Trophoblast cell (in vitro differentiated cells and primary cell): ENCODE measurements at places on chromosomes 1 and 21.

DNA sequence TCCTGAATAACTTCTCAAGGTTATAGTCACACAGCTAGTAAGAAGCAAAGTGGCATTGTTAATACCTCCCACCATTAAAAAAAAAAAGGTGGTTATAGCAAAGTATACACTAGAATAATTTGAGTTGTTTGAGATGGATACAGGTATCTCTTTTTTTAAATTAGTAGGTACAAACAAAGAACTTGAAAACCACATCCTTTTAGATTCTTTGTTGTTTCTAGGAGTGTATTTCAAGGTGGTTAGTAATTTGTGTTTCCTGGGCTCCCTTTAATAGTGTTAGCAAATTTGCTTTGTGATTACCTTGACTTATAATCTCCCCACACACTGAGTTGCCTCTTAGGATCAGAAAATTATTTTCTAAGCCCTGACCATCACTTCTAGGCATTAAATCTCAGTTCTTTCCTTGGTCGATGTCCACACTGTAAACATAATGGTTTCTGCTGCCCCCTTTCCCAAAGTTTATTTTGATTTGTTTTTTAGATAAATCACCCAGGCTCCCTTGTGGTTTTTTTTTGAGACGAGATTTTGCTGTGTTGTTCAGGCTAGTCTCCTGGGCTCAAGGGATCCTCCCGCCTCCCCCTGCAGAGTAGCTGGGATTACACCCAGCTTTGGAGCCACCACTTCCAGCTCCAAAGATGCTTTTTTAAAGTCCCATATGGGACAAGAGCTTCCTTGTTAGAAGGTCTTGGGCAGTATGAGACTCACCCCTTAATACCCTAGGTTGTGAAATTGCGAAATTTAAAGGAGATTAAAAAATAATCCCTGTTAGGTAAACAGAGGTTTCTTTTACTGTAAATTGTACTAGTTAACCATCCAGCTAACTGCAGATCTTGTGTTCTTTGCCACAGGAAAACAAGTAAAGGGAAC, 6.2 kb downstream of the AKIRIN1 start:
- DNase-seq = no peak

- DNase-seq = peak; percentile 73
Observed at GRCh38 chr1:15849775-15850324, 2.3 kb downstream of the SPEN start.

DNA sequence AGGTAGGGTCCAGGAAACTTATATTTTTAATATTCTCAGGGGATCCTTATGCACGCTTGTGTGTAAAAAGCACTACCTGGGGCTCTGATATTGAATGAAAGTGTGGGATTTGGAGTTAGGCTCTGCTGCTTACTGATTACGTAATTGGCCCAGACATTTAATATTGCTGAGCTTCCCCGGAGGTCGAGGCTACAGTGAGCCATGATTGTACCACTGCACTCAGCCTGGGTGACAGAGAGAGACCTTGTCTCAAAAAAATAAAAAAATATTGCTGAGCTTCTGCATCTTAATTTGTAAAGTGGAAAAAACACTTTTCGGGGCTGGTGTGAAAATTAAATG, 62.2 kb upstream of the KIF26B start:
- no peak for DNase-seq

GRCh38 chr1:118185084-118185832, at the start of gene SPAG17:
SPAG17 (minus strand) TSS chr1:118185228; CDS start chr1:118185157, 71 bp downstream.
- peak; percentile 92 for DNase-seq

GRCh38 chr1:186112280-186112679, 262.8 kb downstream of the TPR start:
- no peak for DNase-seq

DNA sequence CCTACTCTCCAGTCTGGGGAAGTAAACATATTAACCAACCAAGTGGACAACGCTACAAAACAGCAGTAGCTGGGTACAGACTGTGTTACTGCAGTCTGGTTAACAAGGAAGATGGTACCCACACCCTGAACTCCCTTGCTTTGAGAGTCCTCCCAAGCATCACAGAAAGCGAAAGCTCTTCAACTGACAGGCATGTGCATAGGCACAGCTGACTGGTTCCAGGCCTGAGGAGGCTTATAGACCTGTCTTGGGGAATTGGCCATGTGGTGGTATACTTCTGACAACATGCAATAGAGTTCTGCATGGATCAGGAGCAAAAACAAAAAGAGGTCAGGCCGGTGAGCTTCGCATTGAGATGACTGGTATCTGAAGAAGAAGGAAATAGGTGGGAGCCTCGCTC, 17.4 kb downstream of the LMX1A start:
- DNase-seq = no peak

DNA sequence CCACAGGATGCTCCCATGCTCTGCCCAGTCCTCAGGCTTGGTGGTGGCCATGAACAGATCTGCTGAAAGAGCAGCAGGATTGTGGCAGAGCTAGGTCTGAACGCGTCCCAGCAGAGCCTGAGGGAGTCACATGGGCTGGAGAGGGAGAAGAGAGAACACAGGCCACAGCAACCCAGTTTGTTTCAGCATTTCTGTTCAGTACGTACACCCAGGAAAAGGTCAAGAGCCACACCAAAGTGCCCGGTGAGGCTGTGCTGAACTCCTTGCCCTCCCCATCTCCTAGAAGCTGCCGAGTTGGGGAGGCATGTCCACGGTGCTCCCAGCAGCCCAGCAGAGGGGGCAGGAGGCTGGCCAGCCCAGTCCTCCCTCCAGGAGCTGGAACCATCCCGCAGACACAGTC, 5.5 kb downstream of the PKP1 start:
- DNase-seq = no peak

DNA sequence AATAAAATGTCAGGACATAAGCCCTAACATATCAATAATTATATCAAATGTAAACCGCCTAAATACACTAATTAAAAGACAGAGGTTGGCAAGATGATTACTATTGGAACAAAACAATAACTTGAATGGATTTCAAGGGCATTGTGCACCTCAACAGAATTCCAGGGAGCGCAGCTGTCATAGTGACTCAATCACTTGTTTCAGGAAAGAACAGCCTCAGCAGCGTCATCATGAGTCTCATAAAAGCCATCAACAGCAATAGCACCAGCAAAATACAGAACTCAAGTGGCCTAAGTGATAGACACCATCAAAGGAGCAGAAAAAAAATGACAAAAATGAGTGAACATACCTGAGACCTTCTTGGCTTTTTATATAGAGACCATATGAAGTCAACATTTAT, 632.7 kb upstream of the NR5A2 start:
- no peak for DNase-seq
